KG1 (cell line): ENCODE measurements at places on chromosomes 16 and 17.

- no peak for DNase-seq
Observed at GRCh38 chr16:17469741-17470181, 999 bp downstream of the XYLT1 start.

- no peak for DNase-seq
Observed at GRCh38 chr16:27458258-27458657, 56.3 kb downstream of the IL21R start.

DNA sequence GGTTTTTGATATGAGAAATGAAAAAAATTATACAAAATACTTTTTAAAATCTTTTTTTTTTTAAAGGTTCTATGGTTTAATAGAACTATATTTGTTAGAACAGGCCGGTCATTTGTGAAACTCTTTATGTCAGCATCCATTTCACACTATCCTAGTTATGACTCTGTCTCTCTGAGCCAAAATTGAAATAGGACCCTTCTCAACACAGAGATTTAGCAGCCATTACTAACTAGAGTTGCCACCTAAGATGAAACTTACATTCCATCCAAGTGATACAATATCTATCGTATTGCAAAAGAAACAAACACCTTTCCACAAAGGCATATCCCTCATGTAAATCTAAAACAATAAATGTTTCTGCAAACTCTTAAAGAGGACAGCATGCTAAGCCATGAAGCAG is 249.8 kb downstream of the CDH11 start:
- no peak for DNase-seq

DNA sequence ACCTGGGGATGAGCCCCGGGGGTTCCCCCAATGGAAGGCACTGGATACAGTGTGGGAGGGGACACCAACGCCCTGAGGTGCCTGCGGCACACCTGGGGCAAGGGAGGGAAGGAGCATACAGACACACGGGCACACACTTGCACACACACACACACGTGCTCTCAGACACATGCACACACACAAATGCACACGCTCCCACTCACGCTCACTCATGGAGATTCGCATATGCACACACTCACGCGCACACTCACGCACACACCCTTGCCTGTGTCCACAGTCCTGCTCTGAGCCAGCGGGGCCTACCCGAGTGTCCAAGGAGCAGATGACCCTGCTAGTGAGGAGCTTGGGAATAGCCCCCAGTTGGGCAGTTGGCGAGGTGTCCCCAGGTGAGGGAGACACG is 16.7 kb upstream of the PVALEF start:
- no peak for DNase-seq

GRCh38 chr16:87784812-87785211 is 19.0 kb upstream of the KLHDC4 start:
- no peak for DNase-seq
